ENCODE measurements at places on chromosomes 12 and 14.

DNA sequence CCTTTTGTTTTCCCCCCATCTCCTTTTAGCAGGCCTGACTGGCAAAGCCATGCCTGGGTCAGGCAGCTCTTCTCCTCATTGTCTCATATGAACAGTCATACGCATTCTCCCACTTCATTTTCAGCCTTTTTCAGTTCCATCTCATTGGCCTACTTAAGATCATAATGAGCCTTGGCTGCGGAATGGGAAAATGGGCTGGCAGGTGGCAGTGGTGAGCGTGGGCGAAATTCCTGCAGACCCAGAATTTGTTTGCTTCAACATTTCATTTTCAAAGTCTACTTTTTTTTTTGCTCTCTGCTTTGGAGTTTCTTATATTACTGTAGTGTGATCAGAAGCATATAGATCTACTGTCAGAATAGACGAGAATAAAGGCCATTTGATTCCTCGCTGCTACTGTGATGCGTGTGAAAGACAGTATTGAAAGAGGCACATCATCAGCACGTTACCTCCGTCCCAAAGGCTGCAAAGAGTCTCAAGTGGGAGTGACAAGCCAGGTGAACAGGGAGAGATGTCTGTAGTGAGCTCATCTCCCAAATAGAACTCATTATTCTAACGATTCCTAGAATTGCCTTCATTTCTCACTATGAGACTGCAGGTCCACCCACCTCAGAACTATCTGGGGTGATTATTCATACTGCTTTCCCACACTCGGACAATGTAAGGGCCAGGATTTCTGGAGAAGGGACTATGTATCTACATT, 73.7 kb downstream of the TBK1 start:
- no peak for DNase-seq

DNA sequence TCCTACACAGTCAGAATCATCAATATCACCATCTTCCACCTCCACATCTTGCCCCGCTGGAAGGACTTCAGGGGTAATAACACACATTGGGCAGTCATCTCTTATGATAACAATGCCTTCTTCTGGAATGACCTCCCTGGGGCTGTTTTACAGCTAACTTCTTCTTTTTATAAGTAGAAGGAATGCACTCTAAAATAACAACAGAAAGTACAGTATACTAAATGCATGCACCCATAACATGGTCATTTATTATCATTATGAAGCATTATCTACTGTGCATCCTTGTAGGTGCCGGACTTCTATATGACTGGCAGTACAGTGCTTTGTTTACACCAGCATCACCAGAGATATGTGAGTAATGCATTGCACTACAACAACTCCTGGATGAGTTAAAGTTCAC, 19.0 kb upstream of the NUAK1 start:
- DNase-seq: no peak

DNA sequence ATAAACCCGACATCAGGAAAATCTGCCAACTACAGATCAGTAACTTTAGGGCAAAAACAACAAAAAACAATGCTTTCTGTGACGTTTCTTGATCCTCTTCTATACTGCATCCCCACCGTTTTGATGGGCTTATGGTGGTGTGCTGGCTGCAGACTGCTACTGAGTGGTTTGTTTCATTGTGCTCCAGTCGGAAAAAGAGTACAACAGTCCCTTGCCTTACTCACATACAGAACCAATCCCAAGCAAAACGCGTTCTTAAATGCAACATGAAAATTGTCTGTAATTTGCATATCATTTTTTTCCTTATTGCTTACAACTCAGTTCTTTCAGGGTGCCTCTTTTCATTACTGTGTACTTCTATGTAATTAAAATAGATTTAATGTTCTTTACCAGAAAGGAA, 2.3 kb downstream of the ETV6 start:
- DNase-seq: no peak

GRCh38 chr14:96139879-96140278, 64.8 kb upstream of the BDKRB2 start:
- no peak for DNase-seq

DNA sequence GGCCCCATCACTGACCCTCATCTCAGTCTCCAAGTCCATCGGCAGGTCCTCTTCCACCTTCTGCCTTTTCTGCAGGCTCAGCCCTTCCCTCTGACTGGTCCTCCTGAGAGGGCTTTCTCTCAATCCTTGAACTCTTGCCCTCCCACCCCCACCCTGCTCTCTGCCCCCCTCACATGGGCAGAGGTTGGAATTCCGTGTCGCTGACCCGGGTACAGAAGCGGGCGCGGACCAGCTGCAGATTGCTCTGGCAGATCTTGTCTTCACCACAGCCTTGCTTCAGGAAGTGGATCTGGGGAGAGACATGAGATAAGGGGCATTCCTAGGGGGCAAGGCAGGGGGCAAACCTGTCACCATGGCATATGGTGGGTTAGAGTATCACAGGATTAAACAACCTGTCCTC, 12.4 kb downstream of the ITGA7 start:
- no peak for DNase-seq

DNA sequence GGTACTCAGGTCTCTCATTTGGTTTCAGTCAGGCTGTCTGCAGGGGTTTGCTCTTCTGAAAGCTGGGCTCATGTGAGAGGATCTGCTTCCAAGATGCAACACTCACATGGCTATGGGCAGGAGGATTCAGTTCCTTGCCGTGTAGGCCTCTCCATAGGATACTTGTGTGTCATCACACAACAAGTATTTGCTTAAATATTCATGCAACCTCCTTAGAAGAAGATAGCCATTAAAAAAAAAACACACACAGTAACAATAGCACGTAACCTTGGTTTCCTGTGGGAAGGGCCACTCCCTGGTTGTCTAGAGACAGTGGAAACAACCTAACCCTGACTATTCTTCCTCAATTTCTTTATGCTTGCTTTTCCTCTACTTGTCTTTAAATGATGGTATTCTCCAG, 31.8 kb upstream of the CLEC4E start:
- DNase-seq: peak; percentile 53

GRCh38 chr12:121767525-121768016, 25.9 kb downstream of the RHOF start:
- no peak for DNase-seq

DNA sequence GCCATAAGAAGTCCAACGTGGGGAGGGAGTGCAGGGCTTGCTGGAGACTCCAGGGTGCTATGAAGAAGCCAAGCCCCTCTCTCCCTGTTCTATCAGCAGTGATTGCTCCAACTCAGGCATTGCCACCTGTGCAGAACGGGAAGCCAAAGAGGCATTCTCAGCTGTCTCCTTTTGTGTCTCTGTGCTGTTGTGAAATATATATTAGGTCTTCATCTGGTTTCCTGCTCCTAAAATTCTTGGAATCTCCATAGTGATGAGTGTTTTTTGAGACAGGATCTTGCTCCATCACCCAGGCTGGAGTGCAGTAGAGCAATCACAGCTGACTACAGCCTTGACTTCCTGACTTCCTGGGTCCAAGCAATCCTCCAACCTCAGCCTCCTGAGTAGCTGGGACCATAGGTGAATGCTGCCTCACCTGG, 51.2 kb upstream of the AEBP2 start:
- DNase-seq: no peak
